GM12878 (cell line): ENCODE measurements at places on chromosomes 5 and 9. TPM values are rescaled to one million over a fixed set of nuclear protein-coding genes. Genes with fewer than 3 reads are reported as not detected.

PITX1 gene
- 0.77 and 1.1 TPM in 2 replicates for total RNA-seq

SEMA5A gene
- 0.21 and 0.28 TPM in 2 replicates for total RNA-seq

NEURL1B gene
- total RNA-seq, result 0.16 and 0.26 TPM in 2 replicates

AK1 gene
- total RNA-seq, result 2.1 and 2.2 TPM in 2 replicates

ENC1 gene
- 46.8 and 53.5 TPM in 2 replicates for total RNA-seq

OBP2B gene
- total RNA-seq, result not detected in 2 replicates

PCDHB16 gene
- total RNA-seq, result not detected in 2 replicates

RANBP3L gene
- not detected in 2 replicates for total RNA-seq

CDH10 gene
- total RNA-seq, result not detected in 2 replicates

CNTLN gene
- not detected in 2 replicates for total RNA-seq

CD14 gene
- total RNA-seq, result 0.21 and 0.72 TPM in 2 replicates

SEMA4D gene
- total RNA-seq, result 120 and 136 TPM in 2 replicates

TMED7 gene
- 35.6 and 37.0 TPM in 2 replicates for total RNA-seq

IFNB1 gene
- not detected in 2 replicates for total RNA-seq

UNC5A gene
- total RNA-seq, result not detected in 2 replicates
